Bone marrow (tissue), 2 donors: ENCODE measurements at places on chromosomes 11 and 22.

- no peak for DNase-seq
Measured at GRCh38 chr11:34909955-34910354, 6.2 kb downstream of the APIP start.

- DNase-seq, result no peak
Measured at GRCh38 chr11:9571763-9572115, 1.7 kb upstream of the WEE1 start.

- no peak for DNase-seq
Measured at GRCh38 chr11:69305885-69306540, 12.1 kb downstream of the MYEOV start.

DNA sequence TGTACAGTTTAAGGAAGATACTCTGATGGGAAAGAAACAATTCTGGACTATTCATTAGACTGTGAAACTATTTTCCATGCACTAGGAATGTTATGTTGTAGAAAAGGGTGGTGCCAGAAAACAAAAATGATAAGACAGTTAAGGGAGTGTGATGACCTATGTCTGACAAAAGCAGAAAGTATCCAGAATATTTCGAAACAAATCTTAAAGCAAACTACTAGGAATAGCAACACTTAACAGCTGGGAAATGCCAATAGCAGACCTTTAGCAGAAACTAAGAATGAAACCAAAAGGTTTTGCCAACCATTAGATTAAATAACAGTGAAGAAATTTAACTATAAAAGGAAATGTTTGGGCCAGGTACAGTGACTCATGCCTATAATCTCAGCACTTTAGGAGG lies 3.3 kb upstream of the ARHGAP20 start:
- no peak for DNase-seq

DNA sequence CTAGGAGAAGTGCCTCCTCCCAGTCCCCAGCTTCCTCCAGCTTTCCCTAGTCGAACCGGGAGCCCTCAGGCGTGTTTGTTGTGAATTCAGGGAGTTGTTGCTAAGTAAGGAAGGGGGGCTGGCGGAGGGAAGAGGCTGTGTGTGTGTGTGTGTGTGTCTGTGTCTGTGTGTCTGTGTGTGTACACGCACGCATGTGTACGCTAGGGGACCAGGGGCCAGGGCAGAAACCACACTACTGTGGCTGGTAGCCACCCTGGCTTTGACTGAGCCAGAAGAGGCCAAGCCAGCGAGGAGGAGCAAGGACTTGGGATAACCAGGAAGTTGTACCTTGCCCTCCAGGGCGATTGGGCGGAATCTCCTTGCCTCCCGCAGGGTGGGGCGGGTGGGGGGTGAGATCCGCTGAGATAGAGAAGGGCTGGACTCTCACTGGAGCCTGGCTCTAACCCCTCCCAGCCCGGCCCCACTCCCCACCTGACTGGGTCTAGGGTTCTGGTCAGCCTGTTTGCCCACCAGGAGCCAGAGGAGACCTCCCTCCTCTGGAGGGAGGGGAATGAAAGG lies 7.5 kb downstream of the BCL9L start:
- no peak for DNase-seq

DNA sequence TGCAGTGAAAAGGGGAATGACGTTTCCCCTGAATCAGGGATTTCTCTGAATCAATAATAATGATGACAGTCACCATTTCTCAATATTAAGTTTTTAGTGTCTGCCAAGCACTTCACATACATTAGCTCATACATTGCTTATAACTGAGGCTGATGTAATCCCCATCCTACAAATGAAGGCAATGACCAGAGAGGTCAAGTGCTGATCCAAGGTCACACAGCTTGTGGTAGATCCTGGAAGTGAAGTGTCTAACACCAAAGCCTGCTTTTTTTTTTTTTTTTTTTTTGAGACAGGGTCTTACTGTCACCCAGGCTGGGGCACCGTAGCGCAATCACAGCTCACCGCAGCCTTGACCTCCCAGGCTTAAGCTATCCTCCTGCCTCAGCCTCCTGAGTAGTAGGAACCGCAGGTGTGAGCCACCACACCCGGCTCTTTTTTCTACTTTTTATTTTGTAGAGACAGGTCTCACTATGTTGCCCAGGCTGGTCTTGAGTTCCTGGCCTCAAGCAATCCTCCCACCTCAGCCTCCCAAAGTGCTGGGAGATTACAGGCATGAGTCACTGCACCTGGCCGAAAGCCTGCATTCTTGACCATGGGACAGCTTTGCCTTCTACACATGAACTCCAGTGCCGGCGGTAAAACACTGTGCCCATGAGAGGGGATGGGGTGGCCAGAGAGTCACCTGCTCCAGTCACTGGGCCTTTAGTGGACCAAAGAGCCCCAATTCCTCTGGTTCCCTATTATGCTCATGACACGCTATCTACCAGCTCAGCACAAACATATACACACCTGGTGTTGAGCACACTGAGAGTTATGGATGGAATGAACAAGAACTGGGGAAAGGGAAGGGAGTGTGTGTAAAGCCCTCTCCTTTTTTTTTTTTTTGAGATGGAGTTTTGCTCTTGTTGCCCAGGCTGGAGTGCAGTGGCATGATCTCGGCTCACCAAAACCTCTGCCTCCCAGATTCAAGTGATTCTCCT lies 17.4 kb downstream of the ARHGAP1 start:
- DNase-seq, result no peak

DNA sequence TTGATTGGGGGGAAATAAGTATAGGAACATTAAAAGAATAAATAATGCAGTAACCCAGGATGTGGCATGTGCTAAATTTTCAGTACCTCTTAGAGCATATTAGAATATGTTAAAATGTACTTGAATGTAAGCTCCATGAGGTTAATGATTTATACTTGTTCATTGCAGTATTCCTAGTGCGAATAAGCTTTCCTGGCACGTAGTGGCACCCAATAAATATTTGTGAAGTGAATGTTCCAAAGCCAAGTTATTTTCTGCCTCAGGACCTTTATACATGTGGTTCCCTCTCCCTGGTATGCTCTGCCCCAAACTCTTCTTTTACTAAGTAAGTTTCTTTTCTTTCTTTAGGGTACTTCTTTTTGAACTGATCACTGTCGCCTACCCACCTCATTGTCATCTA lies 118.8 kb downstream of the DBX1 start:
- no peak for DNase-seq

DNA sequence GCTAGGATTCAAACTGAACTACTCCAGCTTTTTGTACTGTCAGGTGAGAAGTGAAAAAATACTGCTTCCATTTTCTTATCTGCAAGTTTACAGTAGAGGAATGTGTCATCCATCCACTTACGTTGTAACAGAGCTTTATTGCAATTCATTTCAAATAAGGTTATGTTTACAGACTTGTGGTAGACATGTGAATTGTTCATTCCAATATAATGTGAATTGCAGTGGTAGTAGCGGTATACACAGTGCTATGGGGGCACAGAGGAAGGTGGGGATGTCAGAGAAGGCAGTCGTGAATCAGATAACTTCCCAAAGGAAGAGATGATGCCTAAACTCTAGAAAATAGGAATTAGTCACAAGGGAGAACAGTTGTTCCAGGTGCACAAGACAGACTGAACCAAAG lies 42.5 kb downstream of the CEP57 start:
- no peak for DNase-seq

- DNase-seq, result no peak
Measured at GRCh38 chr11:47434011-47434786, 8.0 kb upstream of the PSMC3 start.

- no peak for DNase-seq
Measured at GRCh38 chr11:12771875-12772274, 97.7 kb downstream of the TEAD1 start.

DNA sequence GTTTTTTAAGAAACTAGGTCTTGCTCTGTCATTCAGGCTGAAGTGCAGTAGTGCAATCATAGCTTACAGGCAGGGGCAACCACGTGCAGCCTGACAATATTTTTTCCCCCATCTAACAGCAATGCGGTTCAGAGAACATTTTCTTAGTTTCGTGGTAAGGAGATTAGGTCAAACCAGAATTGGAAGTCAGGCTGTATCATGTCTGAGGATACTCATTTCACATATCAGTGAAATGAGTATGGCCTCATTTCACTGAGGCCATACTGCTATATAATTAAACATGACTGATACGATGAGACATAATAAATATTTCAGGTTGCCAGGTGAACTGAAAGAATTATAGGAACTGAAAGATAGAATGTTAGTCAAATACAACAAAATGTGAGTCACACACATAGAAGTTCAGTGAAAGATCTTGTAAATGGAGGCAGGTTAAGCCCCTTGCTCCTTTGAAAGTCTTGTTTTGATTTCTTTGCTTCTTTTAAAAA lies 32.5 kb upstream of the IZUMO1R start:
- DNase-seq, result no peak

GRCh38 chr11:8652140-8652539 lies 30.3 kb downstream of the TRIM66 start:
- DNase-seq, result no peak

DNA sequence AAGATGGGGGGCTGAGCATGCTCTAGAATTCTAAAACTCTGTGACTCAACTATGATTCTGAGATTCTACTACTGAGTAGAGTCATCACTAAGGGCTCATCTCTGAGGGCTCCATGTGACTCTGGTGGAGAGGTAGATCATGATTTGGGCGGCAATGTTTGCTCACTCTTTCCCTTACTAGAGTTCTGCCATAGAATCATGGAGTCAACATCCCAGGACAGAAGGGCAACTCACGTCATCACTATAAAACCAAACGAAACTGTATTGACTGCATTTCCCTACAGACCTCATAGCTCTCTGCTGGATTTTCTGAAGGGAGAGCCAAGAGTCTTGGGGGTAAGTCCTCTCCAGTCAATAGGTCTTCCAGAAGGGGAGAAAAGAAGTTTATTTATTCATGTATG lies at the start of gene MS4A14:
MS4A14 (plus strand) TSS at position 78 of the 400 bp plus-strand sequence; CDS start at position 198, 120 bp downstream.
- no peak for DNase-seq

DNA sequence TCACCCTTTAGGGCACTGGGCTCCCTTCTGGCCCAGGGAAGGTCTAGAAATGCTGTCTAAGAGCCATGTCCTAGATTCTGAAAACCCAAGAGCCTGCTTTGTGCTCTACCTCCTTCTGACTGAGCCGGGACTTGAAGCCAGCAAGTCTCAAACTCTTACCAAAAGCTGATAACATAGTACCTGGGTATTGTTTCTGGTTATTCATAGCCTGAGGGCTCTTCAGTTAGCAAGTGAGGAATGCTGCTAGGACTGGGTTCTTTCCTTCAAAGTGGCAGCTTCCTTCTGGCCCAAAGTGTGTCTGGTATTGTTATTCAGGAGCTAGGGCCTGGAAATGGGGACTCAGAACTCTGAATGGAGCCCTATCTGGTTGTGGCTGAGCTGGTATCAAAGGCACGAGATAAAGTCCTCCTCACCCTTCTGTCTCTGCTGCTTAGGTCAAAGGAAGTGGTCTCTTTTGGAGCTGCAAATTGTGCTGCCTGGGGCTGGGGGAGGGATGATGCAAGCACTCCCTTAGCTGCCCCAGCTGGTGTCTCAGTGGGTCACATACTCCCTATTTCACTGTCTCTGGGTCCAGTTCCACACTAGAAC lies 696.0 kb upstream of the CCDC179 start:
- no peak for DNase-seq

- no peak for DNase-seq
Measured at GRCh38 chr22:50705219-50705691, 32.6 kb downstream of the SHANK3 start.

- DNase-seq, result no peak
Measured at GRCh38 chr22:17941471-17942406, 82.6 kb downstream of the MICAL3 start.

- DNase-seq, result no peak
Measured at GRCh38 chr11:10493041-10493663, 38.1 kb downstream of the AMPD3 start.

GRCh38 chr22:37716708-37717107 lies 19.9 kb downstream of the TRIOBP start:
- no peak for DNase-seq

- peak; percentile 12 for DNase-seq
Measured at GRCh38 chr11:72831521-72832300, 17.5 kb downstream of the ATG16L2 start.

GRCh38 chr22:48724899-48725298 lies 1102.8 kb downstream of the BRD1 start:
- no peak for DNase-seq

- no peak for DNase-seq
Measured at GRCh38 chr22:18060646-18061620, 16.9 kb upstream of the PEX26 start.

- DNase-seq, result no peak
Measured at GRCh38 chr11:61814247-61814957, 2.4 kb downstream of the FADS1 start.

DNA sequence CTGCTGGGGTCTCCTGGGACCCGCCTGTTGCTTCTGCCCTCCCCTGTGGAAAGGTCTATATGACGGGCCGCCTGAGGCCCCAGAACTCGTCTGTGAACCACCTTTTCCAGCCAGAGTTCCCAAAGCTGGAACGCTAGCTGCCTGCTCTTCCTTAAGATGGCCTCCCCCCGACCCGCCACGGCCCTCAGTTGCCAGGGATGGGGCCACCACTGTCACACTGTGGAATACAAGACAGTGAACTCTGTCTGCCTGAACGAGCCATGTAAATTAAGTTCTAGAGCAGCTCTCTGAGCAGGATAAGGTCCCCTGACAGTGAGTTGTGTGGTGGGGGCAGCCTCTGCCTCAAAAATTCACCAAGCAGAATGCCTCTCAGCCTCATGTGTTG lies 10.3 kb downstream of the CHADL start:
- no peak for DNase-seq

GRCh38 chr11:17046690-17047089 lies 30.8 kb downstream of the RPS13 start:
- DNase-seq, result no peak

GRCh38 chr11:122441666-122442035 lies 213.9 kb upstream of the UBASH3B start:
- no peak for DNase-seq

- no peak for DNase-seq
Measured at GRCh38 chr11:99079576-99079975, 58.8 kb downstream of the CNTN5 start.

DNA sequence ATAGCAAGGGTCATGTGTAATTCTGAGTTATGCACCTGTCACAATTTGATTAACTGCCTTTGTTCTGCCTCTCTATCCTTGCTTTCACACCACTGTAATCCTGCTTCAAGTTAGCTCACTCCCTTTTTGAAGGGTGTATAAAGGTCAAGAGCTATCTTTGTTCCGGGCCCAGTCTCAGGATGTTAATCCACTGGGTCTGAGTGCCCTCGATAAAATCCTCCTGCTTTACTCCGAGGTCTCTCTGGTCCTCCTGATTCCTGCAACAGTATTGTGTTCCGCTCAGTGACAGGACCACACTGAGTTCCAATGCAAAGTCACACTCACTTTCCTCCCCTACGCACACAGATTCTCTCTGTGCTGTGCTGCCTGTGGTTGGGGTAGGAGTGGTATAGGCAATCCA lies 186.5 kb downstream of the DYNC2H1 start:
- no peak for DNase-seq
